ENCODE measurements at places on chromosomes 5 and 9. TPM values are rescaled to one million over a fixed set of nuclear protein-coding genes. Genes with fewer than 3 reads are reported as not detected.

Gene MLANA
- total RNA-seq, result not detected

Gene PRDM9
- total RNA-seq, result not detected

DNA sequence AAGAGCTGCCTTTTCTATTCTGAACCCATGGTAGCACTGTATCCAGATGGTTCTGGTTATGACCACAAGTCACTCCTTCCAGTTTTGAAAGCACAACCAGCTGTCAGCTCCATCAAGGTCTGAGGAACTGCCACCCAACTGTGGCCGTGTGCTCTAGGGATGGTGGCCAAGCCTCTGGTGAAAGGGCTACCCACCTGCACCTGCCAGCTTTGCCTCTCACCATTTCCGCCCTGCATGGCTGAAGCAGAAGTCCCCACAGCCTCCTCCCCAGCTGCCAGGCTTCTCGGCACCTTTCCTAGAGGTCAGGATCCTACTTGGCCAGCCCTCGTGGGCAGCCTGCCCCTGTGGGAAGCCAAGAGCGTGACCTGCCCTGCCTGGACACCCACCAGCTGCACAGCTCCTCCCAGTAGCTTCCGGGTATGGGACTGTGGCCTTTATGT, 16.8 kb downstream of the SEMA5A start:
- no peaks in the 10 kb centered on the region for H3K4me1 ChIP-seq
- H3K27ac ChIP-seq, result no peak overlapping the region
- no peak overlapping the region for H3K4me3 ChIP-seq
- no peak for DNase-seq
- no peaks in the 10 kb centered on the region for H3K36me3 ChIP-seq

Gene TMEM232
- total RNA-seq, result 0.80 TPM

DNA sequence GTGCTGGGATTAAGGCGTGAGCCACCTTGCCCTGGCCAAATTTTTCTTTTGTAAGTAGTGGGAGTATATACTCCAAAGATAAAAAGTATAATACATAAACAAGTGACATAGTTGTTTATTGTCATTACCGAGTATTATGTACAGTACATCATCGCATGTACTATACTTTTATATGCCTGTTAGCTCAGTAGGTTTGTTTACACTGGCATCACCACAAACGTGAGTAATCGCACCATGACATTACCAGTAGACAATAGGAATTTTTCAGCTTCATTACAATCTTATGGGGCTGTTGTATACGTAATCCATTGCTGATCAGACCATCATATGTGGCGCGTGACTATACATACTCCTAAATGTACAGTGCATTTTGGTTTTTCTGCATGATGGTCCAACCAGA, 9.8 kb downstream of the SECISBP2 start:
- H3K27ac ChIP-seq, result no peak overlapping the region
- peaks cover 60% of the 10 kb centered on the region for H3K36me3 ChIP-seq
- no peak for DNase-seq
- no peaks in the 10 kb centered on the region for H3K27me3 ChIP-seq
- H3K4me3 ChIP-seq, result no peak overlapping the region
- H3K4me1 ChIP-seq, result peaks cover 10% of the 10 kb centered on the region

Gene CDC25C
- 9.0 TPM for total RNA-seq

DNA sequence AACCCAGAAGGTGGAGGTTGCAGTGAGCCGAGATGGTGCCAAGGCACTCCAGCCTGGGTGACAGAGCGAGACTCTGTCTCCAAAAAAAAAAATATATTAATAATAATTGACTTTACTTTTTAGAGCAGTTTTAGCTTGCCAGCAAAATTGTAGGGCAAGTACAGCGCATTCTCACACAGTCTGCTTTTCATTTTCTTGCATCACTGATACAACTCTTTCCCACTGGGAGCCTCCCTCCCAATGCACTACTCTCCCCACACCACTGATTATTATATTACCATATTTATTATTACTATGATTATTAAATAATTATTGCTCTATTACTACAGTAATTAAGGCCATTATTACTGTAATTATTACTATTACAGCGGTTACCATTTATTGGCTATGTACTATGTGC, 212.8 kb downstream of the GNA14 start:
- no peak overlapping the region for H3K4me3 ChIP-seq
- H3K27ac ChIP-seq, result no peak overlapping the region
- H3K36me3 ChIP-seq, result no peaks in the 10 kb centered on the region
- peaks cover 4% of the 10 kb centered on the region for H3K4me1 ChIP-seq

Gene F2R
- 3.3 TPM for total RNA-seq

Gene TAF11L10
- total RNA-seq, result not detected

Gene TSSK1B
- total RNA-seq, result not detected

Gene NEUROG1
- not detected for total RNA-seq

DNA sequence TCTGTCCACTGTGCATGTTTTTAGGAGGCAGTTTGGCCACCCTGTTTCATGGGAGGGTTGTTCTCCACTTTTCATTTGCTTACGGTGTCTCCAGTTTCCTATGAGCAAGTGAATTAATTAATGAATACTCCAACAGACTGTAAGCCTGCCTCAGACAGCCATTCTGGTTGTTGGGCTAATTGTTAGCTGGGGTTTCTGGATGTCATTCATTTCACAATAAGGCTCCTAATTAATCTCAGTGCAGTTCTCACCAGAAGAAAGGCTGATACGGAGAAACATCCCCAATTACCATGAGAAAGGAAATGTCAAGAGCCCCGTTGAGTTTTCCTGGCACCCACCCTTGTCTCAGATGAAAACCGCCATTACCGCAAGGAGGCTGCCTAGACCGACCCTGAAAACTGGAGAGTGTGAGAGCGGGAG, 75.8 kb downstream of the MAP1B start:
- H3K27ac ChIP-seq, result no peak overlapping the region
- H3K27me3 ChIP-seq, result peaks cover 64% of the 10 kb centered on the region
- no peaks in the 10 kb centered on the region for H3K4me1 ChIP-seq
- no peaks in the 10 kb centered on the region for H3K36me3 ChIP-seq
- no peak overlapping the region for H3K4me3 ChIP-seq

Gene CATSPER3
- 0.34 TPM for total RNA-seq

DNA sequence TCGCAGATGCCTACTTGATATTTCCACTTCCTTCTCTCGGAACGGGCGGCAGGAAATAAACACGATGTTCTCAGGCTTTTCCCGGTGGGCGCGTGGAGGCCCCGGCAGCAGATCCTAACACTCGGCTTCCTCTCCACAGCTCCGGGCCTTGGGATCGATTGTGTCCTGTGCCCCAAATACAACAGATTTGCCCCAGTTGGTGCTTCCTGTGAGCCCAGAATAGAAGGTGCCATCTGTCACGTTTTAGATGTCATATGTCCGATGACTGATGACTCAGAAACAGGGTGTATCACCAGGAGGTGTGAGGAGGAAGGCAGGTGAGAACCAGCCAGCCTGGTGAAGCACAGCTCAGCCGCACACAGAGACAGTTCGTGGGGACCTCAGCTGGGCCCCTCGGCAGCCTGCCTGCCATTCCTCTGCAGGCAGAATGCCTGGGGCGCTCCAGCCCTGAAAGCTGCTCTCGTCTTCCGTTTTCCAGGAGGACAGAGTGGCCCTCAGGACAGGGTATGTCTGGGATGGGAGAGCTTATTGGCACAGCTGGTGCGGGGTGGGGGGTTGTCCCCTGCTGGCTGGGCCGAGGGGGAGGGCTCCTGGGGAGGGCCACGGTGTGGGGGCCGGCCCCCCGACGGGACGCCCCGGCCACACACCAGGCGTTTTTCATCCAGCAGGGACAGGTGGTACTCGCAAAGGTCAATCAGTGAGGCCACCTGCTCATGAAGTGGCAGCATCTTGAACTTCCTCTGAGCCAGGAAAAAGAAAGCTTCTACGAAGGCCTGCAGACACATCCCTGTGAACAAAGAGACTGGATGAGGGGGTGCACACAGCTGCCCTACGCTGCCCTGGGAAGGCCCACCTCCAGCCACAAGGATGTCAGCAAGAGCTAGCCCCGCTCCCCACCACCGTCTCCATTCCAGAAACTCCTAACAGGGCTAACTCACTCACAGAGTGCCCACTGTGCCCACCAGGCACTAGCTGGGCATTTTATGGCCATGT, 171.0 kb downstream of the DAB2IP start:
- H3K36me3 ChIP-seq, result no peaks in the 10 kb centered on the region
- H3K4me3 ChIP-seq, result no peak overlapping the region
- H3K27ac ChIP-seq, result no peak overlapping the region
- no peaks in the 10 kb centered on the region for H3K4me1 ChIP-seq
- no peaks in the 10 kb centered on the region for H3K27me3 ChIP-seq

DNA sequence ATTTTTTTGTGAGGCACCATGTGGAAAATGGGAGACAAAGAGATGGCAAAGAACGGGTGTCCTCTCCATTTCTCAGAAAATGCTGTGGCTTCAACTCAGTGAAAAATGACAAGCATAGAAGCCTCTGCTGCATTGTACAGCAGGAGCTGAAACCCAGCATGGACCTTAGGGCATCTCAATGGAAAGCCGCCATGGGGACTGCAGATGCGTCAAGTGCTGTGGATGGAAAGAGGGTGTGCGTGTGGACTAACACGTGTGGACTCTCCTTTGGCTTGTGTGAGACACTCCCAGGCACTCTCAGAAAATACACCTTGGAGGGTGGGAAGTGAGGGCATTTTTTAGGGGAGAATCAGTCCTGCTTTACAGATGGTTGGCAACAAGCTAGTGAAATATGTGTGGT, 2.2 kb upstream of the GLRX start:
- H3K27me3 ChIP-seq, result no peaks in the 10 kb centered on the region
- H3K4me1 ChIP-seq, result peaks cover 44% of the 10 kb centered on the region
- no peaks in the 10 kb centered on the region for H3K36me3 ChIP-seq
- H3K4me3 ChIP-seq, result peak overlapping the region; percentile 91
- H3K27ac ChIP-seq, result peak overlapping the region; percentile 80
- no peak for DNase-seq

Gene ADAMTSL2
- total RNA-seq, result not detected

Gene FGF1
- total RNA-seq, result not detected

GRCh38 chr9:86098824-86099700, at the start of gene GOLM1:
Gene GOLM1 (minus strand): TSS chr9:86099558. CDS start chr9:86079320, 20,238 bp downstream.
- H3K4me3 ChIP-seq, result peak within 1 kb of the TSS; percentile 87
- no peaks in the 10 kb centered on the region for H3K36me3 ChIP-seq
- DNase-seq, result peak; percentile 19
- H3K4me1 ChIP-seq, result peaks cover 12% of the 10 kb centered on the region

Gene GFRA3
- 0.32 TPM for total RNA-seq

DNA sequence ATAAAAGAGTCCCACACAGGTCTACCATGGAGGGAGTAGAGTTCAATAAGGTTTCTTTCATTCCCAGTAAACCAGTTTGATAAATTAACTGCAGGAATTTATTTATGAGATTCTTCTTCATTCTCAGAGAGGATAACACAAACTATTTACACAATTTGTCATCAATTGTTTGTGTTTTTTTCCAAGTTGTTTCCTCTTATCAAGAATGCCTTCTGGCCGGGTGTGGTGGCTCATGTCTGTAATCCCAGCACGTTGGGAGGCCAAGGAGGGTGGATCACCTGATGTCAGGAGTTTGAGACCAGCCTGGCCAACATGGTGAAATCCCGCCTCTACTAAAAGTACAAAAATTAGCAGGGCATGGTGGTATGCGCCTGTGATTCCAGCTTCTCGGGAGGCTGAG, 216.7 kb downstream of the MLLT3 start:
- no peak for DNase-seq
- no peak overlapping the region for H3K27ac ChIP-seq
- peaks cover 32% of the 10 kb centered on the region for H3K36me3 ChIP-seq
- H3K4me1 ChIP-seq, result peaks cover 34% of the 10 kb centered on the region
- H3K27me3 ChIP-seq, result no peaks in the 10 kb centered on the region
- H3K4me3 ChIP-seq, result no peak overlapping the region

Gene ZCCHC7
- total RNA-seq, result 22.1 TPM

Gene KCNIP1
- not detected for total RNA-seq

- H3K36me3 ChIP-seq, result no peaks in the 10 kb centered on the region
- no peak for DNase-seq
- no peaks in the 10 kb centered on the region for H3K27me3 ChIP-seq
- peaks cover 12% of the 10 kb centered on the region for H3K4me1 ChIP-seq
- no peak overlapping the region for H3K4me3 ChIP-seq
- no peak overlapping the region for H3K27ac ChIP-seq
Measured at GRCh38 chr5:57538341-57538955, 55.8 kb upstream of the ACTBL2 start.
